ENCODE measurements at places on chromosomes 11 and 22.
A peak's percentile ranks its signal among the peaks of the same experiment; 100 is the strongest.

DNA sequence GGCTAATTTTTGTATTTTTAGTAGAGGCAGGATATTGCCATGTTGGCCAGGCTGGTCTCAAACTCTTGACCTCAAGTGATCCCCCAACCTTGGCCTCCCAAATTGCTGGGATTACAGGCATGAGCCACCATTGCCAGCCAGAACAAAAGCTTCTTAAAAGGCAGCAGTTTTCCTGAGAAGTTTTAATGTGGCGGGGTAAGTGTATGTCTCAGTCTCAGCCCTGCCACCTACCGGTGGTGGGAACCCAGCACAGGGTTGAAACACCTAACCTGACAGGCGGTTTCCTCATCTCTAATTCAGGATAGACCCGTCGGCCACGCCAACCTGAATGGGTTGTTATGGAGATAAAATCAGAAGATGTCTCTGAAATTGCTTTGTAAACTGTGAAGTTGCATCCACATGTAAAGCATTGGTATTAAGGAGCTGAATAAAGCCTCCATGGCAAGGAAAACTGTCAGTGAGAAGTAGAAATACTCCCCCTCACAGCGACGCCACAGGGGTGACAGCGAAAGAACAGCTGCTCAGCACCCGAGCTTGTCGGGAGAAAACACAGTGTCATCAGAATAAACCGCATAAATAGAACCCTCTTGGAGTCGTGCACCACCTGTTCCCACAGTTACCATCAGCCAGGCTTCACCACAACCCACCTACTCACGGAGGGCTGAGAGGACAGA, 165.9 kb upstream of the NCAM1 start:
- peak; percentile 90 for DNase-seq

- DNase-seq = no peak
These were observed 302.8 kb downstream of the FAT3 start for GRCh38 chr11:92527467-92527866.

DNA sequence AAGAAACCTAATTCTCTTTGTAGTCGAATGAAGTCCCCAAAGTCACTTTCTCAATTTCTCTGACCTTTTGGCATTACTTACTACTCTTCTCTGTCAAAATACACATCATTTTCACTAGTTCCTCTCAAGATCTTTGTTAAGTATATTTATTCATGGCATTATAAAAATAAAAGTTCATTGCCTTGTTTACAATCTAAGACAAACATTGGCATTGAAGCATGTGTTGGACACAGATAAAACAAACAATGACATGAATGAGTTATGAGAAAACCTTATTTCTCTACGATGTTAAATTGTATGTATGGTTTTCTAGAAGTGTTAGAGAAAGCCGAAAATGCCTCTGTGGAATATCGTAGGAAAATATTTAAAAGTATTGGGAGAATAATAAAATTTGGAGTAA, 8.6 kb upstream of the OR51G1 start:
- no peak for DNase-seq

- no peak for DNase-seq
These were observed 54.9 kb downstream of the ME3 start for GRCh38 chr11:86617502-86617901.

GRCh38 chr11:84993386-84993785, 633.8 kb downstream of the DLG2 start:
- DNase-seq = no peak

DNA sequence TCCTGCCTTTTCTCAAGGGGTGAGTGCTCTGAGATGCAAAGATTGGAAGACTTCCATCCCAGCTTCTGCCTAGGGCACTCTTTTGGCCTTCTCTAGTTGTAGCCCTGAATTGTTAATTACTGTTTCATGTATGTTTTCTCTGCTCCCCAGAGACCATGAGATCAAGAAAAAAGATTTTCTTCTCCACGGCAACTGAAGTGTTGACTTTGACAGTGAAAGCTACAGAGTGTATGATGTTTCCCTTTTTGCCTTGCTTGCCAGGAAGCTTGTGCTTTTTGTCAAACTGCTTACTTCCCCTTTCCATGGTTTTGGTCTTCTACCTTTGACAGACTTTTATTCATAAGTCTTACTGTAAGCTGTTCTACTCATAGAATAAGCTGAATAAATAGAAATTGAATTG, 23.3 kb upstream of the EIF3D start:
- peak; percentile 63 for DNase-seq

DNA sequence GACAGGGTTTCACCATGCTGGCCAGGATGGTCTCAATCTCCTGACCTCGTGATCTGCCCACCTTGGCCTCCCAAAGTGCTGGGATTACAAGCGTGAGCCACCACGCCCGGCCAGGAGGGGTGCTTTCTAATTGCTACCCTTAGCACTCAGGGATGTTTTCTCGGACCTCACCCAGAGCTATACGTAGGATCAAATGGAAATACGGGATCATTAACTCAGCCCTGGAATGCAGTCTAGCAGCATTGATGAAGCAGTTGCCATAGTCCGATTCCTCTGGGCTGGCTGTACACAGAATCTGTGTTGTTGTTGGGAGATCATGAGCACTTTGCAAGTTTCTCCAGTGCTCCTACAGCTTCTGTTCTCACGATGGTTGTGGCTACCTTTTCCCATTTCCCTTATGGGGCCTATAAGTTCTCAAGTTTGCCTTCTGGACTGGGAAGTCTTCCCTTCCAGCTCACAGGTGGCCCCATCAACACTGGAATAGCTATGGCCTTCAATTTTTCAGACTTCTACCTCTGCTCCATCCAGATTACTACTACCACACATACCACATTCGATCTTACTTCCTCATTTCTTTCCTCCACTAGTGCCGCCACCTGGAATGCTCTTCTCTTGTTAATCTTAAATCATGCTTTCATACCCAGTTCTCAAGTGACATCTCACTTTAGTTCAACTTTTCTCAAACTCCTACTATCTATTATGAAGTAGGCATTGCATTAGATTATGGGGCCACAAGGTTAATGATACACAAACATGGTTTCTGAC, 16.1 kb upstream of the PCF11 start:
- DNase-seq = peak; percentile 80

- DNase-seq = no peak
These were observed at the start of gene SCN2B for GRCh38 chr11:118175993-118176777. Gene SCN2B (minus strand): TSS chr11:118176639. CDS start chr11:118176431, 208 bp downstream.

DNA sequence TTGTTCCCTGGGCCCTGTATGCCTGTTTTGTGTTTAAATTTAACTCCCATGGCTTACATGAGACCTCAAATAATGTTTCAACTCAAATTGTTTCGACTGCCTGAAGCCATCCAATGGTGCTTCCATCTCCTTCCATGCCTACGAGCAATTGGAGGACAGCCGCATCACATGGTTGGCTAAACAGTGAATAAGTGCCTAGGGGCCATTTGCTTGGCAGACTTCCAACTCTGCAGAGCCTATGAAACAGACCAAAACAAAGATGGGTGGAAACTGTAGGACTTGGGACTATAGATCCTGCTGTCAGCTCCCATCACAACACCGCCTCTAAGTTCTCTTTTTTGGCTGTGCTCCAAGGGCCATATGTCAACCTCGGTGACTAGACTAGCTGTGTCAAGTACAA, 84.1 kb downstream of the PARVA start:
- peak; percentile 5 for DNase-seq

DNA sequence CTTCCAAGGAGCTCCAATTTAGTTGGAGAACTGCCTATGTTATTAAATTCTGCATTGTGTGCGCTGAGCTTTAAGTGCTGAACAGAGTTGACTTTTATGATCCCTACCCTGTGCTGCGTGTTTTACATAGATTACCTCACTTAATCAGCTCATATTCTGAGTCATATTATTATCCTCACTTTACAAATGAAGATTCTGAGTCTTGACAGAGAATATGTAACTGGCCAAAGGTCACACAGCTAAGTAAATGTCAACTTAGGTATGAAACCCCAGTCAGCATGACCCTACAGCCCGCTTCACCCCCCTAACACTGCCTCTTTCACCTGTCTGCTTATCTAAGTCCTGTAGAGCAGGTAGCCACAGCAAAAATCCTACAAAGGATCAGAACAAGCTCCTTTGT, 19.8 kb upstream of the TMPRSS5 start:
- no peak for DNase-seq

GRCh38 chr11:96180341-96180740, 162.7 kb downstream of the MAML2 start:
- no peak for DNase-seq

DNA sequence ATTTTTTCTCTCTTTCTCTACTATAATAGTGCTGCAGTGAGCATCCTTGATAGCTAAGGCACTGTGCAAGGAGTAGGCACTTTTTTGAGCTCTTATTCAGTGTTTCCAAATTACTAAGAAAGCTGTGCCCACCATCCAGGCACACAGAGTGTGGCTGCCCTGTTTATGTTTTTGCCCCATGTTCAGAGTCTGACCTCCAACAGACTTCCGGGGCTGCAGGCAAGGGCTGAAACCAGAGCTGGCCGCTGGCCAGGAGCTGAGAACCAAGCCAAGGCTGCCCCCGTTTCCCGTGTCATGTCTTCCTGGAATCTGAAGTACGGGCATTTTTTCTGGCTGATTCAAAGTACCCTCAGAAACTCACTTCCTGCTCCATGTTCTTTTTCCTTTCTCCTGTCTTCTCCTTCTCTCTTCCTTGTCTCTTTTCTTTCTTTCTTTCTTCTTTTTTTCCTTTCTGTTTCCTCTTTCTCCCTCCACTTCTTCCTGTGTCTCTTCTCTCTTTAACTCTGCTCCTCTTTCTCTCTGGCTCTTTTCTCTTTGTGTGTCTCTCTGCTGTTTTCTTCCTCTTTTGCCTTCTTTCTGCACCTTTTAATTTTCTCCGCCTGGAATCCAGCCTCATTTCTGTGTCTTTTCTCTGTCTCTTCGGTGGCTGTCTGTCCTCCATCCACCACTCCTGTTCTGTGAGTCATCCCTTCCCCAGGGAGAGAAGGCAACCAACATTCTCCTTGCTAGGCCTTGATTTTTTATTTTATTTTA, 17.0 kb upstream of the KCTD14 start:
- DNase-seq = peak; percentile 96

DNA sequence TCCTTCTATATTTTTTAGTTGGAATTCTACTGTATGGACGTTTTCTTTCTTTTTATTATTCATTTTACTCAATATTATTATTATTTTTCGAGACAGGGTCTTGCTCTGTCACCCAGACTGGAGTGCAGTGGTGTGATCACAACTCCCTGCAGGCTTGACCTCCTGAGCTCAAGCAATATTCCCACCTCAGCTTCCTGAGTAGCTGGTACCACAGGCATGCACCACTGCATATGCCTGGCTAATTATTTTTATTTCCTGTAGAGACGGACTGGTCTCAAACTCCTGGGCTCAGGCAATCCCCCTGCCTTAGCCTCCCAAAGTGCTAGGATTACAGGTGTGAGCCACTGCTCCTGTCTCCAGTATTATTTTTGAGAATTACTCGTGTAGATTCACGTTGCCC, 34.0 kb upstream of the CCDC134 start:
- DNase-seq = no peak

- DNase-seq = no peak
These were observed 31.5 kb downstream of the CD44 start for GRCh38 chr11:35170503-35170902.

GRCh38 chr11:115886422-115886733, 382.2 kb upstream of the CADM1 start:
- no peak for DNase-seq

All from RPMI8226 (cell line).